ENCODE measurements at places on chromosomes 16 and 17. TPM values are rescaled to one million over a fixed set of nuclear protein-coding genes. Genes with fewer than 3 reads are reported as not detected.

- no peak for DNase-seq
Measured at GRCh38 chr16:6524501-6524900, 808.1 kb upstream of the RBFOX1 start.

- DNase-seq, result no peak
Measured at GRCh38 chr16:67546091-67546501, 16.2 kb upstream of the CTCF start.

- DNase-seq, result peak; percentile 42
Measured at GRCh38 chr16:25014500-25015147, 545 bp downstream of the ARHGAP17 start.

- no peak for DNase-seq
Measured at GRCh38 chr16:49274591-49274990, 7.0 kb downstream of the CBLN1 start.

- DNase-seq, result no peak
Measured at GRCh38 chr16:24748242-24748641, 18.8 kb downstream of the TNRC6A start.

DNA sequence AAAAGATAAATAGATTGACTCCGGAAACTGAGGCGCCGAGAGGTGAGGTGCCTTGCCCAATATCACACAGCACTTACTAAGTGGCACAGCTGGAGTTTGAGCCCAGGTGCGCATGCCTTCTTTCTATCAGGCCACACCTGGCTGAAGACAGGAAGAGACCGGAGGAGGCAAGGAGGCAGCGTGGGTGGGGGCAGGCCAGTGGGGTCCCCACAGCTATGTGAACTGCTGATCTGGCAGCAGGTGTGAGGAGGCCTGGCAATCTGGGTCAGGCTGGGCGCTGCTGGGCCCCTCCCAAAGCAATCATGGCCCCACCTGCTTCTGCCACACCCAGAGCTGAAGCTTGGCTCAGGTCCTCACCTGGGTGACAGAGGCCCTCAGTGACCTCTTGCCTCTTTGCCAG, 1.9 kb upstream of the GDPD3 start:
- peak; percentile 49 for DNase-seq

DNA sequence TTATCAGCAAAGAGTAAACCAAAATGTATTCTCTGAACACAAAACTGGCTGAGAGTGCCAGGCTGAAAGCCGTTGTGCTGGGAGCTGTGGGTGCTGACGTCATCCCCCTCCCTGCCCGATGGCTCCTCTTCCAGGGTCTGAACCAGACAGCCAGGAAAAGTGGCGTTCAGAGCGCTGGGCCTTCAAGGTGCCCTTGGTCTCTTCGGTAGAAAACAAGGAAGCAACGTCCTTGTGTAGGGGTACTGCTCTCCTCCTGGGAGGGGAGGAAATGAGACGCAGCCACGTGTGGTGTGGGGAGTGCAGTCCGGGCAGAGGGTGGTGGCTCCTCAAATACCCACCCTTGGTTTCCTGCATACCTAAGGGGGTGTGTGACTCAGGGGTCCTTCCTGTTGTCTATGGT, 394.7 kb downstream of the SEC14L1 start:
- DNase-seq, result no peak

GRCh38 chr16:24534620-24535019, 4.7 kb upstream of the RBBP6 start:
- DNase-seq, result no peak

GRCh38 chr16:22938647-22939046, 124.7 kb downstream of the HS3ST2 start:
- DNase-seq, result no peak

GRCh38 chr17:65542067-65542466, 19.4 kb downstream of the AXIN2 start:
- no peak for DNase-seq

DNA sequence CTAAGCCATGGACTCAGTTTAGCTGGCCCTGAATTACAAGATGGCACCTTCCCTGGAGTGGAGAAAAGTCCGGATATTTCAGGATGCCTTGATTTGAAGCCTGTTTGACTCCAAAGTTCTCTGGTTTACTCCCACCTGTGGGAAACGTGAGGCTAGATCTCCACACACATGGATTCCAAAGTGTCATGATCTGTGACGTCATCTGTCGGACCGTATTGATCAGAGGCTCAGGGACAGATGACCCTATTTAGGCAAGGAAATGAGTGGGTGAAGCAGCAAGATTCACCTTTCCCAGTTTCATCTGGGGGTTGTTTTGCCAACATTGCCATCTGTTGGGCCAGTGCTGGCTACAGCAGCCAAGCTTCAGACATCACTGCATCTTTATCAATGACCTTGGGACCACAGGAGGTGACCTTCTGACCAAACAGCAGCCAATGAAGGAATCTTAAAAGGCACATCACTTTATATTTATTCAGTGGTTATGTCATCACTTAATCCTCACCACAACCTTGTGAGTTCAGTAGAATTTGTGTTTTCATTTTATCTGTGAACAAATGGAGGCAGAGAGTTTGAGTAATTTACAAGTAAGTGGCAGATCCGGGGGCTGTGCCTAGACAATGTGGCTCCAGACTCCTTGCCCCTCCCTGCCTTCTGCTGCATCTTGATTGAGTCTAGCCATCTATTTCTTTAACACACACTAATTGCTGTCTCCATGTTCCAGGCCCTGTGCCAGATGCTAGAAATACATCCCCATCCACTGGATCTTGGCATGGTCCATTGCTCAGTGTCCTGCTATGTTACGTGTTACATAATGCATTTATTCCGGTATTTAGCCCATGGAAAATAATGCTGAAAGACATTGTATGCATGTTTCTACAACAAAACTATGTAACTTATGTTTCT, 1.5 kb upstream of the CDH13 start:
- no peak for DNase-seq

GRCh38 chr16:596736-597060, 6.8 kb downstream of the RAB40C start:
- DNase-seq, result no peak

- no peak for DNase-seq
Measured at GRCh38 chr17:10628756-10629155, 28.4 kb downstream of the MYH3 start.

DNA sequence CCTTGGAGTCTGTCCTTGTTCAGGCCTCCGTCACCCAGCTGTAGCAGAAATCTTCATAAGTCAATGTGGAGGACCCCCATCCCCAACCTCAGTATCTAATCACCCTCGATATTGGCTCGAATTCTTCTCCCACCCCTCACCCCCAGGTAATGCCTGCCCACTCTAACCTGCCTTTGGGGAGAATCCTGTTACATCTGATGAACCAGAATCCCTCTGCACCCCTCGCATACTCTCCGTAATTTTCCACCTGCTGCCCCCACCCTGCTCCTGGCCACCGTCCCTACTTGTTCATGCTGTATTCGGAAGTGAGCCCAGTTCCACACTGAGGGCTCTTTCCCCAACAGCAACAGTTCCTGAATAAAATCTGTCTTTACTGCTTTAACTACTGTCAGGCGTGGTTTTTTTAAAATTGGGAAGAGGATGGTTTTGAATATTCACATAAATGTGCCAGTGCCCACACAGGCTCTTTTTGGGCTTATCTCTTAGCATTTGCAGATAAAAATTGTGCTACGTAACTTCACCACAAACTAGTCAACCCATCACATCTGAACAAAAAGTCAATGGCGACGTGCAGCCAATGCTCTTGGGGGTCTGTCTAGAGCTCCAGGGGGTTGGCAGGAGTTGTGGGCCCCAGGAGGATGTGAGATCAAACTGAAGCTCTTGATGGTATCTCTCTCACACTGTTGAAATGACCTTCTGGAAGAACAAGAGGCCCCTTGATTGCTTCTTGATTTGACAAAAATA, 73.7 kb downstream of the NETO2 start:
- DNase-seq, result no peak

DNA sequence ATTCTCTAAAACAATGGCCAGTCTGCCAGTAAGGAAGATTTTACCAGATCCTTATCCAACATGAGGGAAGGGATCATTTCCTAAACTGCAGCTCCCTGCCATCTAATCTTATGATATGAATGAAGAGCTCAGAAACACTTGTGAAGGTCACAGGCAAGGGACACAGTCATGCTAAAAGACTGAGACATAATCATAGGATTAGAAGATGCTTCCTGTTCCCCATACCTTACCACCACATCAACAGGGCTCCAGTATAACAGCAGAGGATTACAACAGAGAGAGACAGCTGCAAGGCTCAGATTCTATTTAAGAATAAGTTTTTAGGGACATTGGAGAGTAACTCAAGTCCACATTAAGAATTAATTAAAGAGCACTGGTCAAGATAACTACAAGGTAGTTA, 93.3 kb downstream of the BRIP1 start:
- no peak for DNase-seq

DNA sequence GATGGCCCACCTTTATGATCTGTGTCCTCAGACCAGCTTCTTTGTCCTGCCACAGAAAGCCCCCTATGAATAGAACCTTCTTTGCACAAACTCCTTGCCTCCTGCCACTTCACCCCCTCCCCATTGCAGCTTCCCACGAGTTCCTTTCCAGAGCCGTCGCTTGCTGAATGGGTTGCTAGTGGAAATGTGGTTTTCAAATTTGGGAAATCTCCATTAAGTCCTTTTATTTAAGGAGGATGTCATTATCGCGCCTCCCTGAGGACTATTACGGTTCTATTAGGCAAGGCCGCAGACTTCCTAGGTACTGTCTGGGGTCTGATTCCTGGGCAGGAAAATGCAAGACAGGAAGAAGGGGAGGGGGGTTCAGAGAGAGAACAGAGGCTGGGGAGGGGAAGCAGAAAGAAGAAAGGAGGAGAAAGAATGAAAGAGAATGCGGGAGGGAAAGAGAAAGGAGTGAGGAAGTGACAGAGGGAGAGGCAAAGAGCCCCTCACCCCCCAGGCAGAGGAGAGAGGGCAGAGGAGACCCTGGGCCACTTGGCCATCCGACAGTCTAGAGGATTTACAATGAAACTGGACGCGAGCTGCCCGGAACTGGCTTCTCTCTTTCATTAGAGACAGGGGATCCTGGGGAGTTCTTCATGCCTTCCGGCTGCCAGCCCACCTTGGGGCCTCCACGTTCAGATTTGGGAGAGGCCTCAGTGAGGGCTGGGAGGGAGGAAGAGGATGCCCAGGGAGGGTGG, 31.7 kb upstream of the ETV4 start:
- no peak for DNase-seq

DNA sequence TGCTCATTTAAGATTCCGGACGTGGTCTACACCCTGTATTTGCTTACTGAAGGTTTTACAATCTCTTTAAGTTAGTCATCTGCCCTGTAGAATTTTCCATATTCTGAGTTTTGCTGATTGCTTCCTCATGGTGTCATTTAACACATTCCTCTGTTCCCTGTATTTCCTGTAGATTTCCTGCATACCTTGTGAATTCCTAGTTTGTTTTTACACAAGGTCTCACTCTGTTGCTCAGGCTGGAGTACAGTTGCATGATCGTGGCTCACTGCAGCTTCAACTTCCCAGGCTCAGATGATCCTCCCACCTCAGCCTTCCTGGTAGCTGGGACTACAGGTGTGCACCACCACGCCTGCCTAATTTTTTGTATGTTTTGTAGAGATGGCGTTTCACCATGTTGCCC, 66.8 kb downstream of the CMIP start:
- DNase-seq, result no peak

DNA sequence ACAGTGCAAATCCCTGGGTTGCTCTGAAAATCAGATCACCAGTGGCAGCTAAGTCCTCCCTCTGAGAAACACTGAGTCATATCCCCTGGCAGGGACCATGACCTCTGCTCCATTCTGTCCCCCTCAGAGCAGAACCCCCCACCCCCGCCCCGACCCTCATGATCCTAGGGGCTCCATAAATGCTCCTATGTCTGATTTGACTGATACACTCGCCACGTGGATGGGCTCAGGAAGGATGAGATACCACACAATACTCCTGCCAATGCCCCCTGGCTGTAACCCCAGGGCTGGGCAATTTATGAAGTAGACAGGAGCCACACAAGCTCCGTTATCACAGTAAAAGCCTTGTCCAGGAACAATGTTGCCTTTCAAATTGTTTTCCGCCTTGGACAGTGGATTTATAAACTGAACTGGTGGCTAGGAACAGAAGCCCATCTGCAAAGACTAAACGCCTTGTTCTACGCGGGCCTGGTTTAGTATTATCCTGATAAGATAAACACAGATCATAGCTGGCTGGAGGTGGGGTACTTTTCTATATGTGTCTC, 394.8 kb downstream of the SLC39A11 start:
- no peak for DNase-seq

- no peak for DNase-seq
Measured at GRCh38 chr16:4052096-4052495, 64.1 kb downstream of the ADCY9 start.

GRCh38 chr16:85098565-85098964, 13.7 kb downstream of the CIBAR2 start:
- no peak for DNase-seq

DNA sequence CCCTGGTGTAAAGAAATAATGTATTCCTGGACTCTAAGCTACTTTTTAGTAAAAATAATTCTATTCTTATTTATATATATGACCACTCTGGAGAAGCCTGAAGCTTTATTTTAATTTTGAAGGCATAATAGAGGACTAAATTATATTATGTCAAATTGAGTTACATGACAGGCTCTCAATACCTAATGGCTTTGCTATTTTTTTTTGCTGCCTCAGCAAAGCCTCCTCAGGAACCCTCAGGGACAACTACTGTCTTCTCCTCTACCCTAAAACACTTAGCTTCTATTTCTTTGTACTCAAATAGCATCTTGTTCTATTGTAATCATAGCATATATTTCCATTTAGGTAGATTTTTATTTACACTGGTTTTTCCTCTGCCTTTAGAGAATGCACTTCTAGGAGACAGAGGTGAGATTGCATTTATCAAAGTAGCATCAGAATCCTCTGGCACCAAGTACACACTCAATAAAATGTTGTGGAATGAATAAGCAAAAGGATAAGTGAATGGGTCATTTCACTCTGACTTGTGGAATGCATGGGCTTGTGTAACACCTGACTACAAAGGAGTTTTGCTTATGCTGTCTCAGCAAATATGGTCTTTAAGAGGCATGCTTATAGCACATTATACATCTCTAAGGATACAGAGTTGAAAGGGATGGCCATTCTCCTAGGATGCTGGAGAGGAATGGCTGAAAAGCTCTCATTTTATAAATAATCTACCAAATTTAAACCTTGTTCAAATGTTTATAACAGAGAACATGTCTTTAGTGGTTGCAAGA, 605.2 kb downstream of the KCNJ2 start:
- no peak for DNase-seq

DNA sequence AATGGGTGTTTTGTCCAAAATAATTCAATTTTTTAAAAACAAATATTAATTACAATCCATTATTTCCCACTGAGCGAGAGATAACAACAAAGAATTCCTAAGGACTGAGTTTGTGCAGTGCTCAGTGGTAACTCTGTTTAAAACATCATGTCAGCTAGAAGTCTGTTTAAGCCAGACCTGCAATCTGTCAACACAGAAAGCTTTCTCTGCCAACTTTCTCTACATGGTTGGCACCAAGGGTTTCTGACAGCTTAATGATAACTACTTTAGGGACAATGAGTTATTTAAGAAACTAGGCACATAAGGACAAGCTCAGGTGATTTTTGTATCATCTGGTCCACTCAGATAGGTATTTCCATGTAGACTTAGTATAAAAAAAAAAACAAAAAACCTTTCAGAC, 81.8 kb downstream of the WDR59 start:
- DNase-seq, result no peak

Gene TLCD2
- total RNA-seq, result not detected

Gene KRT40
- not detected for total RNA-seq

Gene FGF11
- total RNA-seq, result 11.0 TPM

Gene MT3
- total RNA-seq, result not detected

Gene GCGR
- total RNA-seq, result not detected

Gene TLCD1
- total RNA-seq, result 2.5 TPM

Gene GFER
- total RNA-seq, result 31.1 TPM
